ENCODE measurements at places on chromosomes 6 and 20. TPM values are rescaled to one million over a fixed set of nuclear protein-coding genes. Genes with fewer than 3 reads are reported as not detected.

Gene HM13
- 64.6 TPM for total RNA-seq

Gene VWA7
- 8.5 TPM for total RNA-seq

Gene RAB22A
- total RNA-seq: 22.4 TPM

Gene PACSIN1
- total RNA-seq: under 0.01 TPM

Gene TFAP2C
- not detected for total RNA-seq

Gene TRIM39
- total RNA-seq: 9.6 TPM

Gene FHL5
- total RNA-seq: not detected

Gene XKR7
- 0.17 TPM for total RNA-seq

Gene PIGT
- total RNA-seq: 32.9 TPM

- no peak for DNase-seq
Observed at GRCh38 chr6:109853426-109853825, 124.7 kb upstream of the GPR6 start.

- DNase-seq: no peak
Observed at GRCh38 chr6:106490974-106491373, 130.5 kb downstream of the CRYBG1 start.

DNA sequence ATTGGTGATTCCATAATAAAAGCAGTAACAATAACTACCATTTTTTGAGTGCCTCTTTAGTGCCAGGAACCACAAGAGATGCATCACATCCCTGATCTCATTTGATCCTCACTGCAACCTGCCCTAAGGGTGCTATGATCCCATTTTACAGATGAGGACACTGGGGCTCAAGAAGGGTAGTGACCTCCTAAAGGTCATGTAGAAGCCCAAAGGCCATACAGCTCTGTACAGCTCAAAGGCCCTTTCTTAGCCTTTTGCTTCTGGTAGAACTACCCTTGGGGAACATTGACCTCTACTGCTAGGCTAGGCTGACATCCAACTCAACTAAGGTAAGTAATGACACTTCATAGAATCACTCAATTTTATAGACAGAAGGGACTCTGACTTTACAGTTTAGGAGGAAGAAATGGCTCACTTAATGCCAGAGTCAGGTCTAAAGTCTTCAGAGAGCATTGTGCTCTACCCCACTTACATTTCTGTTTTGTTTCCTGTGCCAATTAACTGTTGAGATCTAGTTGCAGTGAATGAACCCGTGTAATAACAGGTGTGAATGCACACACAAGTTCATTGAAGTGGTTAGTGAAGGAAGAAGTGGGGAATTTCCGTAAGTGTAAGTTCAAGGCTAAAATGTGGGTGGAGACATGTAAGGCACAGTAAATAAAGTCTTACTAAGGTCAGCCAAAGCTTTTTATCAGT, 10.7 kb downstream of the SLC9A8 start:
- DNase-seq: peak; percentile 52

GRCh38 chr6:130128326-130128725, 94.4 kb downstream of the SAMD3 start:
- no peak for DNase-seq

GRCh38 chr6:139153855-139154254, 19.0 kb downstream of the HECA start:
- peak; percentile 19 for DNase-seq

- DNase-seq: no peak
Observed at GRCh38 chr6:5704708-5705107, 302.0 kb downstream of the NRN1 start.

GRCh38 chr6:42429042-42429585, 22.6 kb downstream of the TRERF1 start:
- DNase-seq: no peak

DNA sequence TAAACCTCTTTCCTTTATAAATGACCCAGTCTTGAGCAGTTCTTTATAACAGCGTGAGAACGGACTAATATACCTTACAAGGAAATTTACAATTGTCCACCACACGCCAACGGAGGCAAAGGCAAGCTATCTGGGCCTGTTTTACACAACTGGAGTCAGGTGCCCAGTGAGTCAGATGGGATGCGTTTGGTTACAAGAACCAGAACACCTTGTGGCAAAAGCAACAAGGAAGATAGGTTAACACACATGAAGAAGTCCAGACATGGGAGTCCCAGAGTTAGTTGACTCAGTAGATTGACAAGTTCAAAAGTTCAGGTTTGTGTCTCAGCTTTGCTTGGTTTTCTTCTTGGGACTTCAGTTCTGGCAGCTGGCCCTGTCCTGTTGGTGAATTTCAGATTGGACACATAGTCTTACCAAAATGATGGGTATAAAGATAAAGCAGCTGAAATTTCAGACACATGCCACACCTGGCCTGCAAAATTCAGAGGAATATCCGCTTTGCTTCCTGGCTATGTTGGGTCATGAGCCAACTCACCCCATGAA, 97.9 kb downstream of the PXDC1 start:
- no peak for DNase-seq

- no peak for DNase-seq
Observed at GRCh38 chr20:44073675-44074071, 113.3 kb downstream of the JPH2 start.

GRCh38 chr6:29626948-29627754, 5.8 kb downstream of the GABBR1 start:
- DNase-seq: no peak
